ENCODE measurements at places on chromosomes 12 and 14. TPM values are rescaled to one million over a fixed set of nuclear protein-coding genes. Genes with fewer than 3 reads are reported as not detected.

The B4GALNT1 gene
- total RNA-seq: 0.34 TPM

The CCDC196 gene
- total RNA-seq: not detected

The ITGB7 gene
- total RNA-seq: 3.2 TPM

The COQ5 gene
- 28.9 TPM for total RNA-seq

The SLC24A4 gene
- 0.04 TPM for total RNA-seq

The TAS2R7 gene
- 0.40 TPM for total RNA-seq

The DBX2 gene
- total RNA-seq: not detected

The FAIM2 gene
- 0.29 TPM for total RNA-seq

The CCDC197 gene
- not detected for total RNA-seq

The DDX23 gene
- 97.9 TPM for total RNA-seq

The SRSF9 gene
- 197 TPM for total RNA-seq

The ANO4 gene
- 4.5 TPM for total RNA-seq

The RIN3 gene
- 19.9 TPM for total RNA-seq

The EGLN3 gene
- 9.6 TPM for total RNA-seq
